ENCODE measurements at places on chromosomes 3 and 15.

GRCh38 chr3:166607933-166608521 lies 770.8 kb upstream of the BCHE start:
- no peak for DNase-seq

GRCh38 chr3:185631508-185632206 lies 45.6 kb downstream of the SENP2 start:
- no peak for DNase-seq

- DNase-seq, result no peak
Measured at GRCh38 chr3:112304611-112305010, 10.6 kb upstream of the SLC9C1 start.

DNA sequence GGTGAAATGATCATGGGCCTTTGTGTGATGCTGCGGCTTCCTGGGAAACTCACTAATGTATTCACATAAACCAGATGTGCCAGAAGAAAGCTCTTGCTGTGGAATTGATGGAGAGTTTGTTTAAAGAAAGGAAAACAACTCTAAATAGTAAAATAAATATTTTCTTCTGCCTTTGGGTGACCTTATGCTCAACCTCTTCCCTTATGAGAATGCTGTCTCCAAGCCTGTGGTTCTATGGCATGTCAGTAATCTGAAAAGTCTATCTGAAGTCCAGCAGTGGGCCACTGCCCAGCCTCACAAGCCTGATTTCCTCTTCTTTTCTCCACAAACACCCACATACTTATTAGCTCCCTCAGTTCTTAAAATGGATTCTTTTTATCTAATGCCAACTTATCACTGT lies 49.9 kb upstream of the PHLDB2 start:
- DNase-seq, result no peak

DNA sequence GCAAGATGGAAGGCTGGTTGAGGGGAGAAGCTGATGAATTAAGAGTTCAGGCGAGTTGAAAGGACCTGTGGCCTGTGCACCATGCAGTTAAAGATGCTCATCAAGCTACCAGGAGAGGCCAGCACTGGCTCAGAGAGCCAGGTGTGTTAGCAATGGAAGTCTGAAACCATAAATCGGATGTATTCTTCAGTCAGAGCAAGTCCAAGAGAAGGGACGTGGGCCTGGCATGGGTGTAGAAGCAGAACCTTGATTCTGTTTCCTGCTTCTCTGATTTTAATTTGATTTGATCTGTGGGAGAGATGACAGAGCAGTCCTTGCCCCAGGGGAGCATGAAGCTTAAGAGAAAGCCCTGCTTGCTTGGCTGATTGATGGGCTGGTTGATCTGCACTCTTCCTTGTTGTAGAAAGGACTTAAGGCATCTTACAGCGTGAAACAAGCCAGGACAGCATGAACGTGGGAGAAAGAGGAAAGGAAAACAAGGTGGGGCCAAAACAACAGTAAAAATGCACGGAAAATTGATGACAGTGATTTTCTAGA lies 10.9 kb downstream of the TM6SF1 start:
- DNase-seq, result no peak

DNA sequence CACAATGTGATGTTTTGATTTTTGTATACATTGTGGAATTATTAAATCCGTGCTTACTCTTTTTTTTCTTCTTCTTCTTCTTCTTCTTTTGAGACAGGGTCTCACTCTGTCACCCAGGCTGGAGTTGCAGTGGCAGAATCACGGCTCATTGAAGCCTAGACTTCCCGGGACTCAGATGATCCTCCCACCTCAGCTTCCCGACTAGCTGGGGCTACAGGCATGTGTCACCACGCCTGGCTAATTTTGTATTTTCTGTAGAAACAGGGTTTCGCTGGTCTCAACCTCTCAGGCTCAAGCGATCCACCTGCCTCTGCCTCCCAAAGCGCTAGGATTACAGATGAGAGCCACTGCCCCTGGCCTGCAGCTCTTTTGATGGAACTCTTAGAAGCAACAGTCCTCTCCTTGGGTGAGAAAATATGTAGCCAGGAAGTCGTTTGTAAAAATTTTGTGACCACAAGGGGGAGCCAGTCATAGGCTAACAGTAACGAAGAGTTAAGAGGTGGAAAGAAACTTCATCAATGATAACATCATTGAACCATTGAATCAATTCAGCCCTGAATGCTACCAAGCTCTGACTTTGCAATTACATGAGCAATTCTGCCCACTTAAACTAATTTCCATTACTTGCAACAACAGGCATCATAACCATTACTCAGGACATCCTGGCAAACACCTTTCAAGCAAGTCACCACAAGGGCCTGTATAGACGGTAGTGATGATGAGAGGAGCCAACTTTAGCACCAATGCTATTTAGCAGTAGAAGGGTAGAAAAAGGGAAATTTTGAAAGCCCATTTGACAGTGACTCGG lies 16.7 kb upstream of the CMTM7 start:
- DNase-seq, result peak; percentile 38

DNA sequence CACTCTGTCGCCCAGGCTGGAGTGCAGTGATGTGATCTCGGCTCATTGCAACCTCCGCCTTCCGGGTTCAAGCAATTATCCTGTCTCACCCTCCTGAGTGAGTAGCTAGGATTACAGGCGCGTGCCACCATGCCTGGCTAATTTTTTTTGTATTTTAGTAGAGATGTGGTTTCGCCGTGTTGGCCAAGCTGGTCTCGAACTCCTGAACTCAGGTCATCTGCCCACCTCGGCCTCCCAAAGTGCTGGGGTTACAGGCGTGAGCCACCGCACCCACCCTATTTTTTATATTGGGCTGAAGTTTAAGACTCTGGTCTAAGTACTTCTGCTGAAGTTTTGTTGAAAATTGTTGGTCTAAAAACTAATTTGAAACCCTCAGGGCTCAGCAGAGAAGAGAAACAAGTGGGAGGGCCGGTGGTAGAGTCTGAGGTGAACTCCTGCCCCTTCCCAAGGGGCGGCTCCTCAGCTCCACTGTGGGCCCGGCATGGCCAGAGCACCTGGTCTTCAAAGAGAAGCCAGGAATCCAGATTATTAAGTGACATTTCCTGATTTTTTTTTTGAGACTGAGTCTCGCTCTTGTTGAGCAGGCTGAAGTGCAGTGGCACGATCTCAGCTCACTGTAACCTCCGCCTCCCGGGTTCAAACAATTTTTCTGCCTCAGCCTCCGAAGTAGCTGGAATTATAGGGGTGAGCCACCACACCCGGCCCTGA lies 4.0 kb downstream of the HDAC11 start:
- DNase-seq, result no peak

DNA sequence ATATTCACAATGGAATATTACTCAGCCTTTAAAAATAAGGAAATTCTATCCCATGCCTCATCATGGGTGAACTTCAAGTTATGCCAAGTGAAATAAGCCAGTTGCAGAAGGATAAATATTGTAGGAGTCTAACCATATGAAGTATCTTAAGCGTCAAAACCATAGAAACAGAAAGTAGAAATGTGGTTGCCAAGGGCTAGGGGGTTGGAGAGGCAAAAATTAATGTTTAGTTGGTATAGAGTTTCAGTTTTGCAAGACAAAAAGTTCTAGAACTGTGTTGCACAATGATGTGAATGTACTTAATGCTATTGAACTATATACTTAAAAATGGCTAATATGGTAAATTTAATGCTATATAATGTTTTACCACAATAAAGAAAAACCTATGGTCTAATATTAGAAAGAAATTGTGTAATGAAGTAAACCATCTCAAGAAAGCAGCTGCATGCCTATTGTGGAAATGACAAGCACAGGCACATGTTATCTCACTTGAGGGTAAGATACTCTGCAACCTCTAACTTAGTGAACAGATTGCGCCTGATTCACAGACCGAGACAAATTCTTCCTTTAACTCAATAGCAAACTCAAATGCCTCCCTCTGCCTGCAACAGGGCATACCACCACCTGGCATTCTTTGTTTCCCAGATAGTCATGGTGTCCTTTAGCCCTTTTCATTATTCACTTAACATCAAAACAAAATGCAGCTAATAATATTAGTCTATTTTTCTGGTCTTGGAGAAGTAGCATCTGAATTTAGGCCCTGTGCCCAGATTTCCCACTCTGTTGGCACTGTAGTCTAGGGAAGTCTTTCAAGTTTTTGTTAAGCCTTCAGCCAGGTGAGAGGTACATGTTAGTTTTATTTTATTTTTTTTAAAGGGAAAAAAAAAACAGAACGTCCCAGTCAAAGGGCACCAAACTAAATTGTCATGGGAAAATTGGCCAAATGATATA lies 80.2 kb upstream of the ACP3 start:
- DNase-seq, result no peak

DNA sequence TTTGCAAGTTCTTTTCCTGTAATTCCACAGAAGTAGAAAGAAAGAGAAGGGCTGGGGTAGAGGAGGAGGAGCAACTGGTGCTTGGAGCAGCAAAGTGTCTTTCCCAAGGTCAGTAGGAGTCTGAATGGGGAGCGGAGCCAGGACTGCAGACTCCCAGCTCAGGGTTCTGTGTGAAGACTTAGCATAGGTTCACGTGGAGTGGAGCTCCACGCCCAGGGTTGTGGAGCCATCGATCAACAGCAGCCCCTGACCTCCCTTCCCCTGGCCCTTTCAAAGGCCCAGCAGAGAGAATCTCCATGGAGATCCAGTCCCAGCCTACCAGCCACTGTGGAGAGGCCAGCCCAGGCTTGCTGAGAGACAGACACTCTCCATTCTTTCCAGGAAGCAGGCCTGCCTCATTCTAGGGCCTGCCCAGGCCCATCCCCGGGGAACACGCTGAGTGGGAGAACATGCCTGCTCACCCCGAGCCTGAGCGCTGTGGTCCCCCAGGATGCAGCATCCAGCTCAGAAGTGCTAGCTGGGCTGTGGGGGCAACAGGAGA lies 62.1 kb downstream of the CORO2B start:
- DNase-seq, result no peak

- no peak for DNase-seq
Measured at GRCh38 chr3:135444058-135444457, 521.5 kb upstream of the PPP2R3A start.

DNA sequence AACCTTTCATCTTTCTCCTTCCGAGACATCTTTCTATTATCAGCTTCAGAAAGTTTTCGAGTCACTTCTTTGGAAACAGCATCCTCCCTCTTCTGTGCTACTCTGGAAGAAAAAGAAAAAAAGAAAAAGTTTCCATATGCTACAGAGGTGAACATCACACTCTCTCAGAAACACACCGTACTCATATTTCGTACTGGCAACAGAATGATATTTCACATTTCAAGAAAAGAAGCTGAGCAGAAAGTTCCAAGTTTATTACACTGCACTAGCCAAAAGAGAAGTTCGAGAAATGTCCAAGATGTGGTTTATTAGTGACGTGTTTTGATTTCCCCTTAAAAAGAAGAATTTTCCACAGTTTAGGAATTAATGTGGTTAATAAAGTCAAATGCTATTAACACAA lies 6.0 kb downstream of the SSR3 start:
- DNase-seq, result no peak

GRCh38 chr15:88469321-88469720 lies 1.8 kb downstream of the MRPS11 start:
- DNase-seq, result no peak

DNA sequence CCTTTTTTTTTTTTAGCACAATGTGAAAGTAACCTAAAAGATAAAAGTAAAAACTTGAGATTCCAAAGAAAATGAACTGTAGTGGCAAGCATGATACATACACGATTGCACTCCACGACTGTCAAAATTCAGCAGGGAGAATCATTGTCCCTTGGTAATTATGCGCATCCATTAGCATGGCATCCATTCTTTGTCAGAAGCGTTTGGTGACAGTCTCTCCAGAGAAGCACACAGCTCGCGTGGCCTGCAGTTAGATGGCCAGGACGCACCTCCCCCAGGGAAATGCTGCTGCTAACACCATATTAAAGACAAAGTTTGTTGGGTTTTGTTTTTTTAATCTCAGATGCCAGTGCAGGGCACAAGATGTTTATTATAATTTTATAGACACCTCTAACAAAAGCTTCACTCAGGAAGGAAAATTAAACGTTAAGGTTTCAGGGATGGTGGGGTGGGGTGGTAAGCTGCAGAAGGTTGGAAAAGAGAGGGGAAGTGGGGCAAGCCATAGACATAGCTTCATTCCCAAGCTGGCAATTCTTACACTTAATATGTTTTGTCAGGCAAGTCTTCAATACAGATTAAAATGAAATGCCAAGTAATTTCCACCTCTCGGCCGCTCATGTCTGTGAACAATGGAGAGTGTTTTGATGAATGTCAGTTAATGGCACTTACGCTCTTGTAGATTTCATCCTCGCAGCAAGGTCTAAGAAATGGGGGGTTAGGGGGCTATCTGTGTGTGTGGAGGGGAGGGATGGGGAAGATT lies 142.8 kb upstream of the TOPAZ1 start:
- DNase-seq, result no peak

GRCh38 chr3:195763843-195764825 lies 43.4 kb downstream of the MUC20 start:
- no peak for DNase-seq

DNA sequence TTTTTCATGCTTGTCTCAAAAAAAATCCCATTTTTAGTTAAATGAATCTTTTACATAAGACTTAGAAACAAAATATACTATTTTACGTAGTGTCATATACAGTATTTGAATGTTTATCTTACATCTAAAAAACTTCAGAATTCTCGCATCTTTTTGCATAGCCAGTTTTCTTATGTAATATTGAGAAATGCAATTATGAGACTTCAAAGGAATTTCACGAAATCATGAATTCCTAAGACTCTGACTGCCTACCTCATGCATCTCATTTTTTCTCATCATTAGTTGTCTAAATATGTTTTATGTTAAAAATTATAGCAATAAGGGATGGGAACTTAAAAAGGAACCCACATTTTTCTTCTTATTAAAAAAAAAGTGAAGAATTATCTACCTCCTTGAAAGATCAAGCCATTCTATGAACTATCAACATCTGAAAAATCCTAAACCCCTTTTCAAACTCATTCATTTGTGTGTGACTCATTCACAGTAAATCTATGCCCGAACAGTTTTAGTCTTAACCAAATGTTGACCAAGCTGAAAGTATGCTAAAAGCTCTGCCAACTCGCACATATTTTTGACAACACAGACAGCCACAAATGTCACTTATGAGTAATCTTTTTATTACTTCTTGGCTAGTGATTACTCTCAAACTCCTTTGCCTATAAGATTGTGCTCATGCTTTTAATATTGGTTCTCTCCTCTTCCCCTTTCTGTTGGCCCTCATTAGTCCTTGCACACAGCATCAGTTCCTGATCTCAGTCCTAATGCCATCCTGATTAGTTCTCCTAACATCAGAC lies 115.9 kb downstream of the DCLK3 start:
- DNase-seq, result no peak

All from stimulated activated CD8-positive, alpha-beta memory T cell treated with anti-CD3 and anti-CD28 coated beads, Interleukin-7, amount 100 ng/mL, for 1 hour (primary cell).